Stimulated activated naive CD8-positive, alpha-beta T cell treated with anti-CD3 and anti-CD28 coated beads, Interleukin-15, Interleukin-2, amounts not matched to agents 100 U/mL and 50 U/mL, for 24 hours (primary cell): ENCODE measurements at places on chromosomes 12 and 14.
A peak's percentile ranks its signal among the peaks of the same experiment; 100 is the strongest.

DNA sequence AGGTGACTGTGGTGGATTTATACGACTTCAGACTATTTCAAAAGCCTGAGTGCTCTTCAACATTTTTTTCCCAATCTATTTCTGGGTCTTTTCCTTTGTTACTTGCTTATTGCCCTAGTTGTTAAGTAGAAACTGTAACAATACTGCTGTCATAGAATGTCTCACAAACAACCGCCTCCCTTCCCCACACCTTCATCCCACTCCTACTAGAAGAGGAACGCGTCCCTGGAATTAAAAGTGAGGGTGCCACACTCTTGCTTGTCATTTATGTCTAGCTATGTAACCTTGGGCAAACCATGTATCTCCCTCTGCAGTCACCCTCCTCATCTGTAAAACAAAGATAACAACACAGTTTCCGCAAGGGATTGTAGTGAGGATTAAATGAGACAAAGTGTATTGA lies 8.6 kb downstream of the BRAP start:
- no peak for DNase-seq

GRCh38 chr12:113751513-113751912 lies 214.6 kb downstream of the RBM19 start:
- no peak for DNase-seq

GRCh38 chr12:102052192-102053061 lies 9.4 kb downstream of the WASHC3 start:
- no peak for DNase-seq

- DNase-seq = no peak
Observed at GRCh38 chr12:39301422-39301821, 141.5 kb downstream of the KIF21A start.

GRCh38 chr12:67630373-67631088 lies 18.0 kb upstream of the DYRK2 start:
- peak; percentile 79 for DNase-seq

GRCh38 chr12:112314981-112315380 lies 67.2 kb downstream of the HECTD4 start:
- no peak for DNase-seq

DNA sequence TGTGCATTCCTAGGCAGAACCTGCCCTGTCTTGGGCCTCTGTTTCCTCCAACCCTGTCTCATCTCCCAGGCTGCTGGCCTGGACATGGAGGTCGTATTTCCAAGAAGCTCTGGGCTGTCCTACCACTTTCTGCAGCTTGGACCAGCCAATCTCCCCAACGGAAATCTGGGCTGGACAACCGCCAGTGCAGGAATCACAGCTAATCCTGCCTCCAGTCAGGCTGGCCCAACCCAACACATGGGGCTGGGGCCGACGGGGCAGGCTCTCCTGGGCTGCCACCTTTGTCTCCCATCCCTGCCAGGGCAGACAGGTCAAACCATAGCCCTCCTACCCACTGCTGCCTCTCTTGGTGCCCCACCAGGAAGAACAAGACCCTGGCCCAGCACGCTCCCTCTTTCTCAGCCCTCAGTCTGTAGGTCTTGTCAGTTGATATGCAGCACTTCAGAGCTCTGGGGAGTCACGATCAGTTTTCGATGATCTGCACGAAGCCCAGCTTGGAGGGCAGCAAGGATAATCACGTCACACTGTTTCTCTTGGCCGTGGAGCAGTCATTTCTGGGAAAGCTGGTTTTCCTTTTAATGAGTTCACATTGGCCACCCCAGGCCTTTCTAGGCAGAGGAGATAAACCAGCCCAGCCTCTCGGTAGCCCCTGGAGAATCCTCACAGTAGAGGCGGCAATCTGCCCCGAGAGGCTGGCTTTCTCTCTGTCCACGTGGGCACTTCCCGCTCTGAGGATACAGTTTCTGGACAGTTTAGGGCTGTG lies 195.2 kb upstream of the PRMT8 start:
- no peak for DNase-seq

DNA sequence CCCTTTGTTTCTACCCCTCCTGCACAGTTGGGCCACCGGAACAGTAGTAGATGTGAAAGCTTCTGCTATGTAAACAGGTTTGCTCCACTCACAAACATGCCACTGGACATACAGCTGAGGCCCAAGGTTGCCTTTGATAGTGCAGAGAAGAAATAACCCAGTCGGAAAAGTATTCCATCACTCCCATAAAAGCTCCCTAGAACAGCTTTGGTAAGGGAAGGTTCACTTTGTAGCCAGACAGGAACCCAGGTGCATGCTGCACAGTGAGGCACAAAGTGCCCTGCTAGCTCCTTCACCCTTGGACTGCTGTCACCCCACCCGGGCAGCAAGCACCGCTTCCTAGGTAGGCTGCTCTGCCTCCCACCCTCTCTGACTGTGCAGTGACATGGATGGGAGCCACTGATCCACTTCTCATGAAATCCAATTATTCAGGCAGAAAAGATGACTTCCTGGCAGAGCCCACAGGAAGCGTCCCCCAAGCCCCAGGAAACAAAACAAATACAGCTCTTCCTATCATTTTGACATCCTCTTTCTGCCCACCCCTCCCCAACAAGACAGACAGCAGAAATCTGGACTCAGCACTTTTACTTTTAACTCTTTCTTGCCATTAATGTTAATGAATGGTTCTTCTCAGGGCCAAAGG lies 100.2 kb downstream of the SRGAP1 start:
- DNase-seq = no peak

GRCh38 chr12:21456291-21456780 lies 18.9 kb downstream of the PYROXD1 start:
- peak; percentile 41 for DNase-seq

DNA sequence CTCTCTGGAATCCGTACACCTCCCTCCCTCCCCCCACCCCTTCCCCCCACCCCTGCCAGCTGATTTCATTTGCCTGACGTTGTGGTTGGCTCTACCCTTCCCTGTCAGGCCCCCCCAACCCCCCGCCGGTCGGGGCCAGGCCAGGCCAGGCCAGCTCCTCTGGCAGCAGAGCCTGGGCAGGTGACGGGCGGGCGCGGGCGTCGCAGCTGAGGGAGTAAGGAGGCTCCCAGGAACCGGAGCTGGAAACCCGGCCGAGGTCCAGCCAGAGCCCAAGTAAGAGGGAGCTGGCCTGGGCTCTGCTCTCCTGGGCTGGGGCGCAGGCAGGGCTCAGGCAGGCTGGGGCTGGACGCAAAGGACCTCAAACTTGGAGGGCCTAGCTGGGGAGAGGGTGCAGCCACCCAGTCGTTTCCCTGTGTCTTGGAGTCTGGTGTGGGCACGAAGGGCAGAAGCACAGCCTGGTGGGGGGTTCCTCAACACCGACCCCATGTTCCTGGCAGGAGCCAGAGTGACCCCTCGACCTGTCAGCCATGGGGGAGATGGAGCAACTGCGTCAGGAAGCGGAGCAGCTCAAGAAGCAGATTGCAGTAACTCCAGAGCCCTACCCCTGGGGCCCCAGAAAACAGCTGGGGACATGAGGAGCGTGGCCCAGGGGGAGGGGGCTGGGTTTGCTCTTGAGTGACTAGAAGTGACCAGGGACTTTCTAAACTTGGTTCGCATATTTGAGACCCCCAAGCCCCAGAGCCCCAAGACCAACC lies at the start of gene GNB3:
GNB3 (plus strand) TSS at position 165 of the 755 bp plus-strand sequence; CDS start at position 528, 363 bp downstream.
- DNase-seq = no peak

- DNase-seq = no peak
Observed at GRCh38 chr12:77388445-77389265, 323.3 kb upstream of the E2F7 start.

DNA sequence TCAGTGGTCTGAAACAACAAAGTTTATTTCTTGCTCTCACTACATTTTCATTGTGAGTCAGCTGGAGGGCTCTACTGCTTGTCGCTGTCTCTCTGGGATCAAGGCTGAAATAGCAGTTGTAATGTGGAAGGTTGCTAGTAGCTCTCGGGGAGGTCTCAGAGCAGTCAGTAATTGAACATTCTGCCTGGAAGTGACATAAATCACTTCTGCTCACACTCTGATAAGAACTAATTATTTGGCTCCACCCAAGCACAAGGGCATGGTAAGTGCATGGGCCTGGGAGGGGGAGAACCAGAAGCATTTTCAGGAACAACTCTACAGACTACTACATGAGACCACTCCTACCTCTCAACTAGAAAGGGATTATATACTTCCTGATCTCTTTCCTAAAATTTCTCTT lies 128.2 kb downstream of the TMEM117 start:
- DNase-seq = no peak

GRCh38 chr14:76929927-76930326 lies 98.6 kb downstream of the IRF2BPL start:
- DNase-seq = peak; percentile 50

- no peak for DNase-seq
Observed at GRCh38 chr12:13588574-13588973, 392.0 kb downstream of the EMP1 start.

DNA sequence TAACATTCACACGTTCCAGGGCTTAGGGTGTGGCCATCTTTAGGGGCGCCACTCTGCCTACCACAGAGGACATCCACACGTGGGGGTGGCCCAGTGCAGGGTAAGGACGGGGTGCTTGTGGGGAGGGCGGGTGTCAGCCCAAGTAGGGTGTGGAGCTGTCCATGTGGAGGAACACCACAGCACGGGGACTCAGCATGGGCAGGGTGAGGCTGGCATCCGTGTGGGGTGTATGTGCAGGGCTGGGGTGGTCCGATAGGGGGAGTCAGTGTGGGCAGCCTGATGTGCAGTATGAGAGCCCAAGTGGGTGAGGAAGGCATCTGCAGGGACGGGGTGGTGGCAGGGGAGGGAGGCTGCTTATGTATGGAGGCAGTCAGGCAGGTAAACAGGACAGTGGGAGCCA lies 17.7 kb downstream of the PSMC1 start:
- no peak for DNase-seq

DNA sequence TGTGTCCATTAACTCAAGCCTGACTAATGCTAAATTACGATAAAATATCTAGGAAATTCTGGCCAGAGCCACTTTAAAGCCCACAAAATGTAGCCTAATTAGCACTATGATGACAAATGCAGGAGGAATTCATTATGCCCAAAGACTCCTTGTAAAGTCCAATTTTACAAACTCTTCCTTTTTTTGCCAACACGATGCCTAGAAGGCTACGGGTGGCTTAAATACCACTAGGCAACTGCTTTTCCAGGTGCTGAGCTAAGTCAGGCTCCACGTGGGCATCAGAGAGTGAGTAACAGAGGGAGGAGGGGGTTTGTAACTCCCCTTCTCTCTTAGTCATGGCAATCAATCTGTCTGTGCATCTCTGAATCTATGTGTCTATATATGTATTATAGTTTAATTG lies 172.4 kb upstream of the NTF3 start:
- DNase-seq = no peak

- no peak for DNase-seq
Observed at GRCh38 chr12:58496411-58497190, 423.7 kb downstream of the LRIG3 start.

- DNase-seq = no peak
Observed at GRCh38 chr14:85987292-85987691, 457.3 kb downstream of the FLRT2 start.

GRCh38 chr12:9027161-9028059 lies 38.1 kb downstream of the KLRG1 start:
- peak; percentile 79 for DNase-seq

GRCh38 chr12:48890657-48891418 lies 25.2 kb upstream of the RND1 start:
- DNase-seq = peak; percentile 86

DNA sequence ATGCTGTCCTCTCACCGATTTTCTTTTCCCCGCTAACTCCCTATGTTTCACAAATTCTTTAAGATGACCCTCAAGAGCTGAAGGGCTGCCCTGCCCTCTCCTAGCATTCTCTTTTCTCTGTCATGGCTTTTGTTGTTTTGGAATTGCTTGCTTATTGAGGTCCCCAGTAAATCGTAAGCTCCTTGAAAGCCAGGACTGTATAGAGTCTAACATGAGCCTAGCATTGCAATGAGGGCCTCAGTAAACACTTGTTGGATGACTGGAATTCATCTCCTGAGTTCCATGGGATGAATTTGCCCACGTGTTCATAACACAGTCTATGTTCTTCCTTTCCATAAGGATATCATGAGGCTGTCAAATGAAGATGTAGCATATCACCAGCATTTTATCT lies 92.2 kb downstream of the APAF1 start:
- DNase-seq = no peak

DNA sequence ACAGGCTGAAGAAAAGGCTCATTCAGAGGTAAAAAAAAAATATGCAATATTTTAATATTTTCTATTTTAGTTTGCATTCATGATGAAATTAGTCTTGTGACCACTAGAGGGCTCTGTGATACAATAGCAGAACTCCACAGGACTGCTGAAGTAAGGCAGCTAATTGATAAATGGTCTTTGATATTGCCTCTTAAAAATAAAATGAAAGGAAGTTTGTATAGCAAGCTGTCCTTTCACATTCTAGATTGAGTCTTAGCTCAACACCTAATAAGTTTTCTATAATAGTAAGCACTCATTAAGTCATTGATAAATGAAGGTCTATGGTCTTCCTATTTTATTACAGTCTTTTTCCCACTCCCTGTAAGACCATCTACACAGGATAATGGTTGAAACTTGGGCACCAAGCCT lies 315.7 kb downstream of the NAV3 start:
- DNase-seq = no peak

DNA sequence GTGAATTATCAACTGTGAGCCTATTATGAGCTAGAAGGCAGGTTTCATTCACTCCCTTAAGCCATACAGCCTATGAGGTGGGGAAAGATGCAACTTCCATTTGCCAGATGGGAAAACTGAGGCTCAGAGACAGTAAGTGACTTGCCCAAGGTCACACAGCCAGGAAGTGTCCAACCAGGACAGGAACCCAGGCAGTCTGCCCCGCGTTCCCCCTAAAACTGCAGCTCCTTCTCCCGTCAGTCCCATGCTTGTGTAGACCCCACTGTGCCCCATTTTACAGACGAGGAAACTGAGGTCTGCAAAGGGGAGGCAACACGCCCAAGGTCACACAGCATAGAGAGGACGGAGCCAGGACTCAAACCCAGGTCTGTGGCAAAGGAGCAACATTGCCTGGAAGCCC lies 50.6 kb downstream of the NCOR2 start:
- DNase-seq = no peak

DNA sequence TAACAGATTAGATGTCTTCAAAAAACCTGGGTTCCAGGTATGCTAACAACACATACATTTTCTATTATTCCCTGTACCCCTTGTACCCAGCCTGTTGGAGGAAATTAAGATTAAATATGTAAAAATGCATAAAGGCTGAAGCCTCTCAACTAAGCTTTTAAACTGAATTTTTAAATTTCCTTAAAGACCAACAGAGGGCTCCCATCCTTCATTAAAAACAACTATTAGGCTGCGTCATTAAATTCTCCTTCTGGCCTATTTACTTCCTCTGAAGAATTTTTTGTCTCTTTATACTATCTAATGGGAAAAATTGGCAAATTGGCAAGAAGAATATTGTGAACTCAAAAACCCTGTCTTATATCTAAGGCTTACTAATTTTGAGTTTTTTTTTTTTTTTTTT lies 21.8 kb downstream of the SENP1 start:
- no peak for DNase-seq
